ENCODE measurements at places on chromosomes 3 and 15. TPM values are rescaled to one million over a fixed set of nuclear protein-coding genes. Genes with fewer than 3 reads are reported as not detected.

DNA sequence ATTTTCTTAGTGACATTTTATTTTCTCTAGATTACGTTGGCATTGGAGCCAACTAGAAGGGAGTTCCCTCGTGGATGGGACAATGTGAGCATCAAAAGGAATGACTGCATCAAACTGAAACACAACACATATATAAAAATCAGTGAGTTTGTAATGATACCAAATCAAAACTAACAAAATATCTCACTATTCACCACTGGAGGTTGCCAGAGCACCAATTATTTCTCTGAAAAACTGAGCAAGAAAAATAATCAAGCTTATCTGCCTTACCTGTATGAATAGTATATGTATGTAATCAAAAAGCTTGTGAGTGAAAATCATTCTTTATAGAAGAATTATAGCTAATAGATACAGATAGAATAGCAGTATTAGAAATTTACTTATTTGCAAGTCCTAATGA is 46.8 kb upstream of the OTOL1 start:
- no peak for DNase-seq

- no peak for DNase-seq
These were observed 826.1 kb downstream of the AGBL1 start for GRCh38 chr15:86905625-86906256.

DNA sequence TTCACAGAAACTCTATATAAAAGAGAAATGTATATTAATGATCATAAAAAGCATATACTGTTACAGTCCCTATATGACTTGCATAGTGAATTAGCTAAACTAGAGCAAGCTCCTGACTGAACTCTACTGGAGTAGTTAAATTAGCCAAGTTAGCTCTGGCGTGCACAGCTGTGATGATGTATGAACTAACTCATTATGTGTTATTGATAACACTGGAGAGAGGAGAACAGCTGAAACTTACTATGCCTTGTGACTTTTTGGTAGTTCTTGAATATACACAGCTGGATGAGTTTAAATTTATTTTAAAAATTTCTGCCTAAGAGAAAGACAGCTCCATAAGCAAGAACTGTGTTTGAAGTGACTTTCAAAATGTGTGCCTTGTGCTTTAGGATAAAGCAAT is 8.1 kb downstream of the TIPARP start:
- no peak for DNase-seq

- DNase-seq, result peak; percentile 73
These were observed 20.4 kb upstream of the NFKBIZ start for GRCh38 chr3:101828691-101829436.

DNA sequence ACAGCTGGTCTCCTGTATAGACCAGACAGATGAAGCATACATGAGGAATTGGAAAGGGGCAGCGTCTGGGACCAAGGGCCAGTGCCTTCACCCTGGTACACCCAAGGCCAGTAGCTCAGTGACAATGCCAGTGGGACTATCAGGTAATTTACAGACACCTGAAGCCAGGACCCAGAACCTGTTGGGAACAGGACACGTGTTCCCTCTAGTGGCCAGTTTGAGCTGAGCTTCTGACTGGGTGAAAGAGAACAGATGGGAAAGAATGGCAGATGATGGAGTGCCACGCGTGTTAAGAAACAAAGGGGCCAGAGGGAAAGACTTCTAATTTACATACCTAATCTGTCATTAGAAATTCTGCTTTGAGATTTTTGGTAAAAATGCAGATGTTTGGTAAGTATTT is 5.1 kb upstream of the SLC25A38 start:
- no peak for DNase-seq

DNA sequence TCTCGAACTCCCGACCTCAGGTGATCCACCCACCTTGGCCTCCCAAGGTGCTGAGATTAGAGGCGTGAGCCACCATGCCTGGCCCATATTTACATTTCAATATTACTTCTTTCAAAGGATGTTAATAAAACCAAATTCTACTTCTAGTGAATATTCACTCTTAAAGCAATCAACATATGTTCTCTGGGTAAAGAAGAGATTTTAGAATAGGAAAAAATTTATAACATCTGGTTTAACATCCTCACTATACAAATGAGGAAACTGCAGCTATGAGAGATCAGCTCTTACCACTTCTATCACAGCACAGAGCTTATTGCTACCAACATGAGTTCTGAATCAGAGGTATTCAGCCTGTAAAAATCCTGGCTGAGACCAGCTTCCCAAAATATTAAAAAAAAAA is 48.7 kb downstream of the IL17RD start:
- DNase-seq, result no peak

- no peak for DNase-seq
These were observed 16.3 kb downstream of the ACOX2 start for GRCh38 chr3:58520403-58521335.

- no peak for DNase-seq
These were observed 252.1 kb downstream of the CPNE4 start for GRCh38 chr3:131782751-131783150.

The TAGLN3 gene
- polyA plus RNA-seq, result 3.7 TPM

The INSYN1 gene
- 4.3 TPM for polyA plus RNA-seq

The SH3GL3 gene
- polyA plus RNA-seq, result 3.9 TPM

The INAFM2 gene
- polyA plus RNA-seq, result 13.2 TPM

The PRTG gene
- polyA plus RNA-seq, result 2.3 TPM

Measured in hindlimb muscle (tissue), 1 donor.